Motor neuron (in vitro differentiated cells): ENCODE measurements at places on chromosomes 7 and 10.

DNA sequence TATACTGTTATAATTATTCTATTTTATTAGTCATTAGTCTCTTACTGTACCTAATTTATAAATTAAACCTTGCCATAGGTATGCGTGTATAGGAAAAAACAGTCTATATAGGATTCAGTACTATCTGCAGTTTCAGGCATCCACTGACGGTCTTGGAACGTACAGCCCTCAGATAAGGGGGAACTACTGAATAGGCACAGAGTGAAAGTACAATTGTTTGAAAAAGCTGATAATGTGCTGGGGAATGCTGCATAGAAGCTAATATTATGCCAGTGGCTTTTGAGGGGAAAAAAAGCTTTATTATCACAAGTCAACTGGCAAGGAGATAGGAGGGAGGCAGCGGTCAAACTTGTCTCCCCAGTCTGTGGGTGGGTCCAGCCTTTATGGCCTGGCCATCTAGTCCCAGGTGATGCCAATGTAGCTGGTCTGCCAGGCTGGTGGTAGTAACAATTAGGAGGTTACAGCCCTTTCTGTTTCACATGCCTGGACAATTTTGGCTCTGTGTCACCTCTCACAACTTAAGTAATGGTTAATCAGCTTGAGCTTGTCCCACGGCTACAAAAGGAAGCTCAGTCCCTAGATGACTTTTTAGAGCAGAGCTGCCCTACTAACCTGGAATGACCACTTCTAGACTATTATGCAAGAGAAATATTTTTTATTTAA is 8.3 kb upstream of the FMC1 start:
- ATAC-seq: no peak

GRCh38 chr7:66522518-66522917 is 106.2 kb upstream of the KCTD7 start:
- peak; percentile 33 for ATAC-seq

DNA sequence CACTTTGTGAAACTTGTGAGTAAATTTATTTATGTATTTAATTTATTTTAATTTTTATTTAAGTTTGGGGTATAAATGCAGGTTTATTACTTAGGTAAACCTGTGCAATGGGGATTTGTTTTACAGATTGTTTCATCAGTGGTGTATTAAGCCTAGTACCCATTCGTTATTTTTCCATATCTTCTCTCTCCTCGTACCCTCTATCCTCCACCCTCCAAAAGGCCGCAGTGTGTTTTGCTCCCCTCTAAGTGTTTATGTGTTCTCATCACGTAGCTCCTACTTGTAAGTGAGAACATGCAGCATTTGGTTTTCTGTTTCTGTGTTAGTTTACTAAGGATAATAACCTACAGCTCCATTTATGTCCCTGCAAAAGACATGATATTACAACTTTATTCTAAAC is 145.4 kb upstream of the SMIM30 start:
- ATAC-seq: no peak

DNA sequence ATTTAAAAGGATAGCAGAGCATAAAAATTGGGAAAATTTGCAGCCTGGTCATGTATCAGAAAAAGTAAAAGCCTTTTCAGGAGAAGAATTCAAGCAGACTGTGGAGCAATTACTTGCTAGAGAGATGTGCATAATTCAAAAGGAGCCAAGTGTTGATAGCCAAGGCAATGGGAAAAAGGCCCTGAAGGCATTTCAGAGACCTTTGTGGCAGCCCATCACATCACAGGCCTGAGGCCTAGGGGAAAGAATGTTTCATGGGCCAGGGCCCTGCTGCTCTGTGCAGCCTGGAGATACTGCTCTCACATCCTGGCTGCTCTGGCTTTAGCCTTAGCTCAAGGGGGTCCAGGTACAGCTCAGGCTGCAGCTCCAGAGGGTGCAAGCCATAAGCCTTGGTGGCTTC is 152.9 kb downstream of the MAGI2 start:
- no peak for ATAC-seq

DNA sequence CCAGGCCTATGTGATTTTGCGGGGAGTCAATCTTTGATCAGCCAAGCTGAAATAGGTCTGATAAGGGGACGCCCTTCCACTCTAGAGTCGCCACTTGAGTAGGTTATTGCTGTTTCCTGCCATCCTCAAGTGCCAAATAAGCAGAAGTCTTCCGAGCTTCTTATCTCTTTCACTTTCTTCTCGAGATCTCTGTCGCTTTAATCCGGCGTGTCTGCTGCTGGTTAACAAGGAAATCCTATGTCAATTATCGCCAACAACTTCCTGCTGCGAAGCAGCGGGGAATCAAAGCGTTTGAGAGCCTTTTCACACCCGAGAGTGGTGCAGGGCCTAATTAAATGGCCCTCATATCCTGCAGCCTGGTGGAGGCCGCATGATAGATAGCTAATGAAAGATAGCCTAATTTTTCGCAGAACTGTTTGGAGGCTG is 215.9 kb downstream of the RAB11FIP2 start:
- ATAC-seq: no peak

DNA sequence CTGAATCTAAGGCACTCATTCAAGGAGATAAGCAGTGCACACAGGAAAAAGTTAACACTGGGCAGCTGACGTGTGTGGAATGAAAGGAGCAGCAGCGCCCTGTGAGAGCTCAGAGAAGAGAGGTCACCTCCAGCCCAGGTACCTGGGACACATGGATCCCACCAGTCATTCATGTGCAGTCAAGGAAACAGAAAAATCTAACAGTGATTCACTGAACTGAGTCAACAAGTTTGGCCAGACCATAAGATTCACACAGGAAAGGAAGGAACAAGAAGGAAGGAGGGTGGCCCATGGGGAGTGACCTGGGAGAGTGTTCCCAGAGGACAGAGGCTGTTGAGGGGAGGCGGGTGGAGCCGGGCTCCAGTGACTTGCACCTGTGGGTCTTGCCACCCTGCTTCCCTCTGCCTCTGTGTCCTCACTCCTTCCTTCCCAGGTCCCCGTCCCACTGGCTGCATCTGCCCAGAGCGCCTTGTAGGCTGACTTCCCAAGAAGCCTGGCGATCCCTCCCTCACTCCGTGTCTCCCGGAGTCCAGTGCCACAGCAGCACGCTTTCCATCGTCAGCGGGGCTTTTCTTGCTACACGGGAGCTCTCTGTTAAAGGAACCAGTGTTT is 27.7 kb downstream of the RNF32 start:
- ATAC-seq: no peak
